ENCODE measurements at places on chromosomes 1 and 21.

GRCh38 chr1:204713541-204713940 lies 28.0 kb upstream of the LRRN2 start:
- no peak for DNase-seq

- no peak for DNase-seq
These were observed 83.4 kb upstream of the ABCD3 start for GRCh38 chr1:94334764-94335163.

- no peak for DNase-seq
These were observed 126.7 kb upstream of the CACHD1 start for GRCh38 chr1:64343105-64343822.

DNA sequence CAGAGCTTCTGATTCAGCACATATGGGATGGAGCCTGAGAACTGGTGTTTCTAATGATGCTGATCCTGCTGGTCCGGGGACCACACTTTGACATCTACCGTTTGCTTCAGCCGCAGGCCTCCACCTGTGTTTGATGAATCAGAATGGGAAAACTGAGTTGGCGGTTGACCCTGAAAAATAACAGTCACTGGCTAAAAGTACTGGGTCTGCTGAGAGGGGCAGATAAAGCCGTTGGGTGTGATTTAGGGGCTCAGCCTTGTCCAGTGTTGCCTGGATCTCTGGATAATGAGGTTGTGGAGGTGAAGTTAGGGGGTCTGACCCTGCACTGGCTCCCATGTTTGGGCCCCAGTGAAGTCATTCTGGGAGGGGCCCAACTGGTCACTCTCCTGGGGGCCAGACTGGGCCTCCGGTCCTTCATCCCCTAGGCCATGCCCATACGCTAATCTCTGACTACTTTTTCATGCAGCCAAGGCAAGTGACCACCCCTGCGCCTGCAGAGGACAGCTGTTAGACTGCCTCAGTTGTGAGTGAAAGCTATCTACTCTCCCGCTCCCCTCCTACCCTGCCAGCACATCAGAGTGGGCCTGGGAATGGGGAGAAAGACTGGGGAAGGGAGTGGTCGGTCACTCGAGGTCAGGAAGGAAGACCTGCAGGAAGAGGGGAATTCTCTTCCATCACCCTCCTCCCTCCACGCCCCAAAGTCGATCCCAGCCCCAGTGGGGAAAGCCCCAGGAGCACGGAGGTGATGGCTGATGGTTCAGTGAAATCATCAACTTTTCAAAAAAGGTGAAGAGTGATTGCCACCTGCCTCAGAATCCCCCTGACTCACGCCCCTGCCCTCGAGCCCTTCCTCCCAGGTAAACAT lies 27.7 kb downstream of the VASH2 start:
- DNase-seq: no peak

DNA sequence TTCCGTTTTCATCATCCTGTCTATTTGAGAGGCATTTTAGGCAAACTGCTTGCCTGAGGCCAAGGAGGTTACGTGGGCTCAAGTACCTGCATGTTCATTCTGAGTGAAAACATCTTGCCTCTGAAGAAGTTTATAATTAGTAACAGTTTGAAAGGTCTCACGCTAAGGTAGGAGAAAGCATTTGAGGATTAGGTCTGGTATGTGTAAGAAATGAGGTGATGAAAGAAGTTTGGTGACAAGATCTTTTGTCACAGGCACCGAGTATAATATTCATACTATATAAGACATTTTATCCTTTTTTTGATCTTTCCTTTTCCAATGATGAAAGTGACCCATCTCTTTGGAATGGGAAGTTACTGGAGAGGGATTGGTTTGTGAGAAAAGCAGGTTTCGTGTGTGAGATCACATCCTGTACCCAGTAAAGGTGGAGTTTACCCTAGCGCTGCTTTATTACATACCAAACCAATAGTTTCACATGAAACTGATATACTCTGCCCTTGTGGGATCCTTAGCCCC lies 98.7 kb upstream of the PDC start:
- no peak for DNase-seq

- no peak for DNase-seq
These were observed 48.7 kb downstream of the UCK2 start for GRCh38 chr1:165876121-165876520.

DNA sequence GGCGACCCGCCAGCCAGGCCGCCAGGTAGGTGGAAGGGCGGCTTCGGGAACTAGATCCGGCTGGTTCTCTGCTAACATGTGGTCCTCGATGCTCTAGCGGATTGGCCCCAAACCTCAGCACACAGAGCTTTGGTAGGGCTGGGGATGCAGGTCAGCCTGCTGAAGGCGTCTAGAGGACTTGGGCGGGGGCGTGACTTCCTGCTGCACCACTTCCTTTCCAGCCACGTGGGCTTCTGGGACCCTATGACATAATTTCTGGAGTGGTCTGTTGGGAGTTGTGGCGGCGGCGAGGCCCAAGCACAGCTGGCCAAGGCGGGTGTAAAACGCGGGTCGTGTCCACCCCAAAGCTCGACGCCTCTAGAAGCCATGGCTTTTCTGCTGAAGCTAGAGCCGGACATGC lies 124.5 kb downstream of the ATF6 start:
- no peak for DNase-seq

DNA sequence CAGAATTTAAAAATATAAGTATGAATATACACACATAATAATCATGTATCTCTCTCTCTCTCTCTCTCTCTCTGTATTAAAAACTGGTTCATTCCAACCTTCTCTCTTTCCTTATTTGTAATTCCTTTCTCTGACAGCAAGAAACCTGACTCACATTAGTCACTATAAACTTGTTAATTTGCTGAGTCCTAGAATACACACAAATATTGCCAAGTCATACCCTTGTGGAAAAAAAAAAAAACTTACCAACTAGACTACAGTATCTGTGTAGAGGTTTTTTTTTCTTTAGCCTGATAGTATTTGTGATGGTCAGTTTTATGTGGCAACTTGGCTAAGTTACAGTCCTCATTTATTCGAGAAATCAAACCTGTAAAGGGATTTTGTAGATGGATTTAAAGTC lies 26.3 kb upstream of the NHLH2 start:
- DNase-seq: no peak

GRCh38 chr1:53237638-53238037 lies 680 bp downstream of the MAGOH start:
- DNase-seq: no peak

GRCh38 chr1:184483101-184483683 lies 96.4 kb downstream of the C1orf21 start:
- DNase-seq: no peak

- DNase-seq: no peak
These were observed 7.0 kb upstream of the TFF1 start for GRCh38 chr21:42373196-42373907.

DNA sequence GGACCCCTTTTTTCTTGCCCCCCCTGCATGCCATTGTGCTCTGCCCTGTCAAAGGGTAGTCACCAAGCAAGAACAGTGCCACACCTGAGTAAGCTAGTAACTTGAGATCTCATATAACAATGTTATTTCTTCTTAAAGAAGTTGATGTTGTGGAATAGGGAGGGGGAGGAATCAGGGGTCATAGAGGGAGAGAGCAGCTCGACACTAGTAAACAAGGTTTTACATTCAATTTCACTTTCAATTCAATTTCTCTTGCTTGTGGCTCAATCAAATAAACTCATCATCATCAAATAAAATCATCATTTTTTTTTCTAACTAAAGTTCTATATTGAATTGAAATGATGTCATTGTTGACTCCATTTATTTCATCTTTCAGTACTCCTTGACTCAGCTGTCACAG lies 106.4 kb downstream of the CRB1 start:
- DNase-seq: no peak

DNA sequence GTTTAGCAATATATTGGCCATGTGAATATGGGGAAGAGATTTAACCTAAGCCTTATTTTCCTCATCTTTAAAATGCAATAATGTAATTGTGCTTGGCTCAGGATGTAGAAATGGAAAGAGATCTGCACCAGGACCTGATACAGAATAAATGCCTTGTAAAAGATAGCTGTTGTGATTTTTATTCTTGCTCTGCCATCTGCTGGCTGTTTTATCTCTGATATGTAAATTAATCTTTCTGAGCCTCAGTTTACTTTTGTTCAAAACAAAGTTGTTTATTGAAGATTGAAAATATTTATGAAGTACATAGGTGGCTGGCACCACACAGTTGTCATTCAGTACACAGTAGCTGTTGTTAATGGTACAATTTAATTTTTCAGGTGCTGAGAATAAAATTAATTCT lies 21.9 kb downstream of the ZYG11B start:
- no peak for DNase-seq

GRCh38 chr1:85660541-85660940 lies 47.7 kb downstream of the ZNHIT6 start:
- DNase-seq: no peak

DNA sequence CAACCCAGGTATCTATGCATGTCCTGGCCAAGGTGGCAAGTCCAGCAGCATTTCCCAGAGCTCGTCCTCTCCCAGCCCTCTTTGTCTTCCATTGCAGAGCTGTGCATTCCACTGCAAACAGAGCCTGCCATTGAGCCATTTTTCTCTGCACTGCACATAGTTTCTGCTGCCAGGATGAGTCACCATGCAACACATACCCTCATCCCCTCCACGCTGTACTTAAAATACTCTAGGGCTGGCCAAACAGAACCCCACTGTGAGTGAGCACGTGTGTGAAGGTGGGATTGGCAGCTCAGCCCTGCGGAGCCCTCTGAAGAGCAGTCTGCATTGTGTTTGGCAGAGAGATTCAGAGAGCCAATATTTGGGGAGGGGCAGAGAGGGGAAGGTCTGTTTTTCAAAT lies 3.9 kb upstream of the ATP1B1 start:
- no peak for DNase-seq

DNA sequence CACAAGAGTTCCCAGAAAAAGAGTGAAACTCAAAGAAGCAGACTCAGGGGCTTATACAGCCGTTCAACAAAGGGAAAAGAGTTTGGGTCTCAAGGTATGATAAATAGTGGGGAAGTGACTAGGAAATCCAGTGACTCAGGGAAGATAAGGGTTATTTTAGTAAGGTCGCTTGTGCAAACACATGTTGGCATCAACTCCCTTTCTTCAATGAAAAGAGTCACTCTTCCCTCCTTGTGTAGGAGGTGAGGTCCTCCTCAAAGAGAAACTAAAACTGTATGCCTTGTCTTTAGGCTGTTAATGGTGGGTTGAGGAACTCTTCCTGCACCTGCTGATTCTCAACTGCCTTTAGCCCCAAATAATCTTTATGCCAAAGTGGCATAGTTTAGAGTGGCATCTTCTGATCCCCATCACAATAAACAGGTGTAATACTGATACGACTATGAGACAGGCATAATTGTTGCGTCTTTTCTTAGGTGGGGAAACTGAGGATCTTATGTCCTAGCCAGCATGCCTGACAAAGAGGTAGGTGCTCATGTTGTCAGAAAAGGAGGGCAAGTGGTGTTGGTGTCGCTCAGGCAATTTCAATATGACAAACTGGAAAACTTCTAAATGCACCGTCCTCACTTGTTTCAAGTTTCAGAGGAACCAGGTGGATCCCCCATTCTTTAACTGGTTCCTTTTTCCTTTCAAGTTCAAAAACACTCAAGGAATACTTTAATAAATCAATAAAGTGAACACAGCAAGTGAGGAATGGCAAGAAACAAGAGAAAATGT lies 294.1 kb upstream of the RUNX1 start:
- DNase-seq: no peak

- DNase-seq: peak; percentile 22
These were observed 96.9 kb downstream of the DHRS3 start for GRCh38 chr1:12521096-12521495.

DNA sequence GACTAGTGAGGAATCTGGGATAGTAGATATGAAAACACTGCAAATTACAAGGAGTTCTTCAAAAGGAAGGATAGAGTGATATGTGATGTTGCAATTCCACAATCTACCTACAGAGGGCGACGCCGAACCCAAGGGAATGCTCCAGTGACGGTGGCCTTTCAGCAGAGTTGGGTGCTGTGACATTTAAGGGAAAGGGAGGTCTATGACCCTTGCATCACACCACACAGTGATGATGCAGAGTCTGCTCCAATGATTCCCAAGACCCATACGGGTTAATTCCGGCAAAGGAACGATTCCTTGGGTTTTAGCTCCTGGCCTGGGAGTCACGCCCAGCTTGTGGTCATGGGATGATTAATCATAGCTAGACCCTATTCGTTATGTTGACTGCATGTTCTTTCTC lies 123.0 kb upstream of the IGSF21 start:
- DNase-seq: no peak

DNA sequence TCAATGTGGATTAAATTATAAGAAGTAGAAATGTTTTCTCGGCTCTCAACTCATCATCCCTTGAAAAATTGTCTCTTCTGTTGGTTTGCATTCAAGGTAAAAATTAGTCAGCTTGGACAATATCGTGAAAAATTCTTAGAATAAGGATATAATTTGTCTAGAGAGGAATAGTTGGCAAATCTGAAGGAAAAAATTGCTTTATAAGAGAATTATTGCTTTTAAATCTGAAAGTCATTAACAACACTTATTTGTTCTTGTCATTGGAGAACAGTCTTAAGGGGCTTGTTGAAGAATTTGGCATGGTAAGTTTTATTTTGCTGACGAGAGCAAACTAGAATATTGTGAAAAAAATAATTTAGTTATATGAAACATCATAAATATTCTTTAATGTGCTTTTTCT lies 26.4 kb downstream of the ANGPTL1 start:
- DNase-seq: no peak

DNA sequence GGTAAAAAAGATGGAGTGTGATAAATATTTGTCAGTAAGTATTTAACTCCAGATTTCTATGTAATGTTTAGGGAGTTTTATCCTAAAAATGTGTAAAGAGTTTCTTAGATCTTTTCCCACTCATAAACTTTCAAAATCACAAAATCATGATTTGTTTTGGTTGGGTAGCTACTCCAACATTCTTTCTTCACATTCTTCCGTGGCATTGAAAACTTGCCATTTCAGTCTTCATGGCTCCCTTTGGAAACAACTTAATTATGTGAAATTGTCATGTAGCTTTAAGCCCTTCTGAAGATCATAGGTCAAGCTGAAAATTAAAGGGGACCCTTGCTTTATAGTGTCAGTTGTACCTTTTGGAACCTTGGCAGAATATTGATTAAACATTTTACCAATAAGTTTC lies 73.2 kb downstream of the ADGRL2 start:
- DNase-seq: no peak

GRCh38 chr1:24928689-24929397 lies 1.2 kb downstream of the RUNX3 start:
- DNase-seq: no peak

DNA sequence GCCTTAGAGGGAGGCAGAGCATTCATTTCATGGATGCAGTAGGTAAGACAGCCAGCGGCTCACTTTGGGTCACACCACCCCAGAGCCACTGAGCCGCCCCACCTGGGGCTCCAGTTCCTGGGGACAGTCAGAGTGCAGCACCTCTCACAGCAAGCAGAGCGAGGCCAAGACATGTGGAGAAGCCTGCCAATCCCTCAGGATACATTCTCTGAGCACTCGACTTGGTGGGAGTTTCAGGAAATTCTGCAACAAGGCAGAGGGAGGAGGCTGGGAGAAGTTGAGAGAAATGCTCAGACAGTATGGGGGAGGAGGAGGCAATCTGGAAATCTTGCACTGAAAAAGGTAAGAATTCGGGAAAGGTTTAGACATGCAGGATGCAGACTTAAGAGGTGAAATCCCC lies 60.8 kb upstream of the WLS start:
- DNase-seq: no peak

All from mesenteric fat pad (tissue), 1 donor.